ENCODE measurements at places on chromosomes 16 and 17. TPM values are rescaled to one million over a fixed set of nuclear protein-coding genes. Genes with fewer than 3 reads are reported as not detected.

COPRS gene
- 131 TPM for total RNA-seq

HOXB2 gene
- 10.3 TPM for total RNA-seq

PYY gene
- total RNA-seq: not detected

TEX14 gene
- total RNA-seq: not detected

SHISA9 gene
- not detected for total RNA-seq

SLC12A3 gene
- not detected for total RNA-seq

ENPP7 gene
- not detected for total RNA-seq

NECAB2 gene
- not detected for total RNA-seq

ZNF668 gene
- 9.8 TPM for total RNA-seq

ACSM2A gene
- not detected for total RNA-seq

NFE2L1 gene
- 63.1 TPM for total RNA-seq

GP1BA gene
- total RNA-seq: not detected

ATP2A1 gene
- not detected for total RNA-seq

FOXF1 gene
- total RNA-seq: not detected

CSH1 gene
- total RNA-seq: not detected

ROGDI gene
- 5.1 TPM for total RNA-seq

CTF1 gene
- 3.6 TPM for total RNA-seq

TPSG1 gene
- total RNA-seq: not detected

ZMYND15 gene
- 1.4 TPM for total RNA-seq

HSF5 gene
- not detected for total RNA-seq

DOC2B gene
- 0.12 TPM for total RNA-seq

AIPL1 gene
- total RNA-seq: not detected
